ENCODE measurements at places on chromosomes 16 and 17. TPM values are rescaled to one million over a fixed set of nuclear protein-coding genes. Genes with fewer than 3 reads are reported as not detected.

DNA sequence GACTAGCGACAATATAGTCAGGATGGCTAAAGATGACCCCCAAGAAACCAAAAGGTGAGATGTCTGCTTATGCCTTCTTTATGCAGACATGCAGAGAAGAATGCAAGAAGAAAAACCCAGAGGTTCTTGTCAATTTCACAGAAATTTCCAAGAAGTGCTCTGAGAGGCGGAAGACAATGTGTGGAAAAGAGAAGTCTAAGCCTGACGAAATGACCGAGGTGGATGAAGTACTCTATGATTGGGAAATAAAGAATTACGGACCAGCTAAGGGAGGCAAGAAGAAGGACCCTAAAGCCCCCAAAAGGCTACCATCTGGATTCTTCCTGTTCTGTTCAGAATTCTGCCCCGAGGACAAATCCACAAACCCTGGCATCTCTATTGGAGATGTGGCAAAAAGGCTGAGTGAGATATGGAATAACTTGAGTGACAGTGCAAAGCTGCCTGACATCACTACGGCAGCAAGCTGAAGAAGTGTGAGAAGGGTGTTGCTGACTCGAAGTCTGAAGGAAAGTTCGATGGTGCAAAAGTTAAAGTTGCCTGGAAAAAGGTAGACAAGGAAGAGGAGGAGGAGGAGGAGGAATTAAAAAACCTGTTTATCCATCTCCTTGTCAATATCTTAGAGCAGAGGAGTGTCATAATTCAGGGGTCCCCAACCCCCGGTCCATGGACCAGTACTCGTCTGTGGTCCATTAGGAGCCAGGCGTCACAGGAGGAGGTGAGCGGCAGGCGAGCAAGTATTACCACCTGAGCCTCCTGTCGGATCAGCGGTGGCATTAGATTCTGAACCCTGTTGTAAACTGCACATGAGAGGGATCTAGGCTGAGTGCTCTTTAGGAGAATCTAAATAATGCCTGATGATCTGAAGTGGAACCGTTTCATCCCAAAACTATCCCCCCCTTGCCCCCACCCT, 25.1 kb upstream of the ADGRG1 start:
- DNase-seq: no peak

DNA sequence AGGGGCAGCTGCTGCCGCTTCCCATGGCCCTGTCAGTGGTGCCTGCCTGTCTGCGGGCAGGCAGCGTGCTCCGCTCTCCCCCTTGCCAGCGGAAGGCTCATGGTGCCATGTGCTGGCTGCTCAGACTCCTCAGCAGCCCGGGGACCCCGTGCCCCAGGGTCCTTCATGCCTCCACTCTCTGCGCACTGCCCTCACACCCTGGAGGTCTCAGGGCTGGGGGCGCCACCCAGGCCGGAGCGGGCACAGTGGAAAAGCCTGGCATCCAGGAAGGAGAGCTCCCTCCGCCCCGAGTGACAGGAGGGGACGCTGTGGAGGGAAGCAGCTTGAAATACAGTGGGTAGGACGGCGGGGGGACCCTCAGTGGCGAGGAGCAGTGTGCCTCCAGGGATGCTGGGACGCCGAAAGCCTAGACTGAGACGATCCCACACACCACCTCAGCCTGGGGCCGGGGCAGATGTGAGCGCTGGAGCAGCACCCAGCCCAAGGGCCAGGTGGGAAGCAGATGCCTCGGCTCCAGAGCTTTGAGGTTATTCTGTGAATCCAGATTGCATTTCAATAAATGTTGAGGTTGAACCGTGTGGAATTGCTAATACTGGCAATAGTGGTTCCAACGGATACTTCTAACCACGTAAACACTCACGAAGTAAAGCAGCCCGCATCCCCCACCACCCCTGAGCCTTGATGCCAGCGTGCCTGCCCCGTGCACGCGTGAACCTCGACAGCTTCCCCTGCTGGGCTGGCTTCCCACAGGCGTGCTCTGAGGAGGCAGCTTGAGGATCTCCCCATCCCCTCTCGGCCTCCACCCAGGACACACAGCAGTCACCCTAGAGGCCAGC, 6.5 kb downstream of the TMEM204 start:
- no peak for DNase-seq

DNA sequence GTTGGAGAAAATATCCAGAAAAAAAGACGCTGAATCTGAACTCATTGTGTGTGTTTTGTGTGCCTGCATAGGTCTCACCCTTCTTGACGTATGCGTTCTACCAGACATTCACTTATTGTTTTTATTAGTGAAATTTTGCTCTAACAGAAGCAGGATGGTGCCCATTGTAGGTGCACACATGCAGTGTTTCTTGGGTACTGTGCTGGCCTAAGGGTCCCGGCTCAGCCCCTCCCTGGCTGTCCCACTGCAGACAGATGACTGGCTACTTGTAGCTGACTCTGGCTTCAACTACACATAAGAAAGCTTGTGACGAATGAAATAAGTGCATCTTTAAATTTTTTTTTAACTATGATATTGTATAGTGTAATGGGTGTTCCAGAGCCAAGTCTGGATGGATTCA, 227.0 kb downstream of the CBLN1 start:
- no peak for DNase-seq

CCL17 gene
- not detected for polyA plus RNA-seq
